ENCODE measurements at places on chromosomes 2 and 18. TPM values are rescaled to one million over a fixed set of nuclear protein-coding genes. Genes with fewer than 3 reads are reported as not detected.
A peak's percentile ranks its signal among the peaks of the same experiment; 100 is the strongest.

DNA sequence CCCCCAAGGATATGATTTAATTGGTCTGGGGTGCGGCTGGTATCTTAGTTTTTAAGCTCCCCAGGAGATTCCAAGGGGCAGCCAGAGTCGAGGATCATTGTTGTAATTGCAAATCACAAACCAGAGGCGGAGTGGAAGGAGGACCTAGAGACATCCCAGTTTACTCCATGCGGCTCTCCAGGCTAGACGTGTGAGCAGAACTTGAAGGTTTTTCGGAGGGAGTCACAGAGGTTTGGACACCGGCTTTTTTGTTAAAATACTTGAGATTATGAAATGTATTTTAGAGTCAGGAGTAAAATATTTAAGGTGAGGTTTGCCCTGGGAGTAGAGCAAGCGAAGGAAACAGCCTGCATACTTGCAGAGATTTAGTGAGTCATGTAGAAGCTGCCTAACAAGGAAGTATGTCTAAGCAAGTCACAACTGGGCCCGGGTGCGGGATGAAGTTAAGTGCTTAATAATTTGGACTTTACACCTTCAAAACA is 39.5 kb downstream of the TGOLN2 start:
- H3K27me3 ChIP-seq = no peaks in the 10 kb centered on the region
- no peak for DNase-seq
- no peak overlapping the region for H3K4me3 ChIP-seq
- H3K36me3 ChIP-seq = peaks cover 6% of the 10 kb centered on the region

DNA sequence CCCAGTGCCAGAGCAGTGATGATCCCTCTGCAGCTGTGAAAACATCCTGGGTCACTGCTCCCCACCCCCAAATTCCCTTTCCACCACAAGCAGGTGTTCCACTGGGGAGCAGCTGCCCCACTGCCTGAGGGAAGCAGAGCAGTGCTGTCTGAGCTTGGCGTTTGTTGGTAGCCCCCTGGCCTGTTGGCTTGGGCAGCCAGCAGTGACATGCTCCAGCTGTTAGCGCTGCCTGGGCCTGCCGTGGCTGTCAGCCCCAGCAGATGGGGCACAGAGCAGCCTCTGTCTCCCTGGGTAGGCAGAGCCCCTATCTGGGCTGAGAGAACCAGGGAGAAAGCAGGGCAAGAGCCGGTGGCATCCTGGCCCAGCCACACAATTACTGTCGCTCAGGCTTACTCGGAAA is 247.7 kb downstream of the GLI2 start:
- no peak overlapping the region for H3K27ac ChIP-seq
- no peak overlapping the region for H3K4me3 ChIP-seq
- H3K36me3 ChIP-seq = peaks cover 22% of the 10 kb centered on the region
- no peak for DNase-seq
- no peaks in the 10 kb centered on the region for H3K27me3 ChIP-seq

DNA sequence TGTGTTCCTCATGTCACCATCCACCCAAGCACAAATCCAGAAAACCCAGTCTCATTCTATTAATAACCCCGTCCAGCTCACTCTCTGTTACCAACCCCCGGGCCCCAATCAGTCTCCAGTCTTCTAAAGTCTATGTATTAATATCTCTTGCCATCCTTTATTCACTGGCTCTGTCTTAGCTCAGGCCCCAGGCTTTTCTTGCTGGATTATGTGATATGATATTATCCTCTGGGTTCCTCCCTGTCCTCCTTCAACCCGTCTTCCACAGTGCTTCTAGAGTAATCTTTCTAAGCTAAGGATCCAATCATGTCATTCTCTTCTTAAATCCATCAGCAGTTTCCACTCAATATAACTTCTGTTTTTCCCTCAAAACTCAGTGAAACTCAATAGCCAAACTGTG is 240.5 kb upstream of the OSR1 start:
- no peak overlapping the region for H3K4me3 ChIP-seq
- H3K4me1 ChIP-seq = peaks cover 34% of the 10 kb centered on the region
- no peaks in the 10 kb centered on the region for H3K27me3 ChIP-seq

DNA sequence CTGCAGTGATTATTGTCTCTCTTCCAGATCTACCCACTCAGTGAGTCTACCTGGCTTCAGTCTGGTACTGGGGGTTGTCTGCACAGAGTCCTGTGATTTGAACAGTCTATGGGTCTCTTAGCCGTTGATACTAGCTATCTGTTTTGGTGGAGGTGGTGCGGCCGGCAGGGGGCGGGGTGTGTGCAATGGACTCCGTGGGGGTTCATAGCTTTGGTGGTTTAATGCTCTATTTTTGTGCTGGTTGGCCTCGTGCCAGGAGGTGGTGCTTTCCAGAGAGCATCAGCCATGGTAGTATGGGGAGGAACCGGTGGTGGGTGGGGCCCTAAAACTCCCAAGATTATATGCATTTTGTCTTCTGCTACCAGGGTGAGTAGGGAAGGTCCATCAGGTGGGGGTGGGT is 1120.1 kb upstream of the FAM98A start:
- H3K4me1 ChIP-seq = no peaks in the 10 kb centered on the region
- DNase-seq = no peak
- no peaks in the 10 kb centered on the region for H3K36me3 ChIP-seq

GRCh38 chr2:127597046-127597983 is 48.6 kb upstream of the GPR17 start:
- no peaks in the 10 kb centered on the region for H3K36me3 ChIP-seq
- DNase-seq = no peak
- no peak overlapping the region for H3K4me3 ChIP-seq

GRCh38 chr2:151878655-151879563 is 50.7 kb upstream of the ARL5A start:
- H3K27ac ChIP-seq = peak overlapping the region; percentile 77
- peaks cover 55% of the 10 kb centered on the region for H3K4me1 ChIP-seq
- H3K36me3 ChIP-seq = no peaks in the 10 kb centered on the region
- no peaks in the 10 kb centered on the region for H3K27me3 ChIP-seq
- no peak for DNase-seq
- H3K4me3 ChIP-seq = peak overlapping the region; percentile 3

Gene CIDEA
- total RNA-seq = not detected

Gene CHRNG
- total RNA-seq = not detected

Gene ASXL3
- 2.2 TPM for total RNA-seq

All from thoracic aorta (tissue), 2 donors.